ENCODE measurements at places on chromosomes 5 and 9.

DNA sequence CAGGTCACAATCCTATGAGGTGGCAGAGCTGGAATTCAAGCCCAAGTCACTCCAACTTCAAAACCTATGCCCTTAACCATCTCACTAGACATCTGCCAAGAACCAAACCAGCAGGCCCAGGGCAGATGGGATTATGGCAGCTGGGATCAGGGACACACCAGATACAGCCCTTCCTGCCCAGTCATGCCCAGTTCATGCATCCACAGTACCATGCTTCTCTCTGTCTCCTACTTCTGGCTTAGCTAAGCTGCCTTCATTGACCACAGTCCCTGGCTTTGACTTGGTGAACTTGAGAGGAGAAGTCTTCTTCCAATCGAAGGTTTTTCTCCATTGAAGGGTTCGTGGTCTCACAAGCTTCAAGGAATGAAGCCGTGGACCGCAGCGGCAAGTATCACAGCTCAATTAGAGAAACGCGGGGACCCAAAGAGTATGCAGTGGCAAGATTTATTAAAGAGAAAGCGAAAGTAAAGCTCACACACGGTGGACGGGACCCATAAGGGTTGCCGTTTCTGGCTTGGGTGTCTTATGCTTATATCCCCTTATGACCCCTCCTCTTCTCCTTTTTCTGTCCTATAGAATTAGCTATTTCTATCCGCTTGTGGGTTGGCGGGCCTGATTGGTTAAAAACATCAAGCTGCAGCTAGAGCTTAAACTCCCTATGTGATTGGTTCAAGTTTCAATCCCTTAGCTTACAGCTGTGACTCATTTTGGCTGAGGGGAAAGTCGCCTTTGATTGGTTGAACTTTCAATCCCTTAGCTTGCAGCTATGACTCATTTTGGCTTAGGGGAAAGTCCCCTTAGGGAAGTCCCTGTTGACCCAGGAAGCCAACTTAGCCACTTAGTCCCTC lies 101.2 kb downstream of the TRIM36 start:
- DNase-seq = peak; percentile 51

GRCh38 chr9:81673310-81673709 lies 16.0 kb downstream of the TLE1 start:
- no peak for DNase-seq

GRCh38 chr5:79971156-79971555 lies 19.9 kb downstream of the MTX3 start:
- peak; percentile 21 for DNase-seq

GRCh38 chr9:98168941-98169488 lies 23.4 kb downstream of the CORO2A start:
- no peak for DNase-seq

DNA sequence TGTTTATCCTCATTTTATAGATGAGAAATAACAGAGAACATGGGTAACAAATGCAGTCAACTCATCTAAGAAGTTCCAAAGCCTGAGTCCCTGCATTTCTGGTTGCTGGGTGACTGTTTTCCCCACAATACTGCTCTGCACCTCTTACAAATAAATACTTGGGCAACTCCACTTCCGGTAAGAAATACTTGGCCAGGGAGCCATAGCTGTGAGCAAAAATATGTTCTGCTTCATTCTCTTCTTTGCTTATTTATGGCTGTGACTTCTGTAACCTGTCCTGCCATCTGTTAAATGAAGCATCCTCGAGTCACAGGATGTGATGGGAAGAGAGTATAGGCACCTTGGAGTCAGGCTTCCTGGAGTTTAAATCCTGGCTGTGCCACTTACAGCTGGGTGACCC lies 49.9 kb downstream of the GDNF start:
- DNase-seq = no peak

GRCh38 chr5:11387382-11387781 lies 516.9 kb downstream of the CTNND2 start:
- DNase-seq = no peak

GRCh38 chr5:180291234-180291940 lies 496 bp downstream of the MAPK9 start:
- DNase-seq = no peak

GRCh38 chr9:89606624-89607311 lies 2.0 kb downstream of the GADD45G start:
- peak; percentile 48 for DNase-seq

DNA sequence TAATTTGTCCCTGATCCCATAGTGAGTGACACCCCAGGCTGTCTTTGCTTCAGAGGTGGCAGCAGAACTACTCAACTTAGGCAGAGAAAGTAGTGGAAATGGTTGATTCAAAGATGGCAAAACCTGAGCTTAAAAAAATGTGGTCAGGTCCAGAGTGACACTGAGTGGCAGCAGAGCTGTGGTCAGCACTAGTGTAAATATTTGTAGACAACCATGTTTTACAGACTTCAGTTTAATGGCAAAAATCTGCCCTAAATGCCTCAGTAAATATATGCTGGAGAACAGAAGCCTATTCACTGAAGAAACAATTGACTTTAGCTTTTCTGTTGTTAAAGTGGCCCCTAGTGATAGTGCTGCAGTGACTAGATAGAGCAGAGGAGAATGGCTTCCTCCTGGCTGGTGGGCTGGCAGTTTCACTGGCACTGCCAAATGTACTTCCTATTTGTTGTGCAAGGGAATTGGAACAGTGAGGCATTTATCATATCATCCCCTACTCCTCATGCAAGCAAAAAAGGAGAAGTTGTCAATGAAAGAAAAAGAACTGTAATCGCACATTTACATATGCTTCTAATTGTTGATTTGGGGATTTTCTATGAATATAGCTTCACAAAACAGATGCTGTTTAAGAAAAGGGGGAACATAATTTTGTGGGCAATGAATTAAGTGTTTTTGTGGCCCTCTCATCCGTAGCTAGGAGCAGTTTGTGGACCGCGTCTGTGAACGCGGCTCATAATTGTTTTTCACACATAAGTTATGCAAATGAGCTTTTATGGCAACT lies 12.0 kb downstream of the PBX3 start:
- DNase-seq = no peak

DNA sequence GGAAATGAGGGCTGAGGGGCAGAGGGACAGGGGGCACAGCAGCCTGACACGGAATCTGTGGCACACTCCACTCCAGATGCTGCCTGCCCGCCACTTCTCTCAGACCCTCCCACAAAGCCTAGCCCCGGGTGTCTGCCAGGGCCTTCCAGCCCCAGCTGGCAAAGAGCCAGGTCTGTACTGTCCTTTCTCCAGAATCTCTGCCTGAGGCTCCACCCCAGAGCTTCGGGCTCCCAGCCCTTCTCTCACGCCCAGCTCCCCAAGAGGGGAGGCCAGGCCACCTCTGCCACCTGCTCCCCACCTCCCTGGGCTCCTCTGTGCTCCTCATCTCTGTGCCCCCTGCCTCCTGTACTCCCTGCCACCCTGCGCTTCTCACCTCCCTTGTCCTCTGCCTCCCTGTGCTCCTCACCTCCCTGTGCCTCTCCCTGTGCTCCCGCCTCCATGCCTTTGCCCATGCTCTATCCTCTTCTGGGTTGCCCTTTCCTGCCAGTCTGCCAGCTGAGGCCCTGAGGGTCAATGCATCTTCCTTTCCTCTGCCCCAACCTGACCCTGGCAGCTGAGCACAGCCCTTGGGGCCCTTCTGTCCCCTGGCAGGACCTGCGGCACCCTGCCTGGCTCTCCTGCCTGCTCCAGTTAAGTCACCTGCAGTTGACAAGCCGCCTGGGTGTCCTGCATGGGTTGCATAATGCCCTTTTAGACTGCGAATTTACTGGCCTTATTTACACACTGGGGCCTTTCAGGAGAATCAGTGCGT lies 36.4 kb downstream of the RASGEF1C start:
- no peak for DNase-seq

DNA sequence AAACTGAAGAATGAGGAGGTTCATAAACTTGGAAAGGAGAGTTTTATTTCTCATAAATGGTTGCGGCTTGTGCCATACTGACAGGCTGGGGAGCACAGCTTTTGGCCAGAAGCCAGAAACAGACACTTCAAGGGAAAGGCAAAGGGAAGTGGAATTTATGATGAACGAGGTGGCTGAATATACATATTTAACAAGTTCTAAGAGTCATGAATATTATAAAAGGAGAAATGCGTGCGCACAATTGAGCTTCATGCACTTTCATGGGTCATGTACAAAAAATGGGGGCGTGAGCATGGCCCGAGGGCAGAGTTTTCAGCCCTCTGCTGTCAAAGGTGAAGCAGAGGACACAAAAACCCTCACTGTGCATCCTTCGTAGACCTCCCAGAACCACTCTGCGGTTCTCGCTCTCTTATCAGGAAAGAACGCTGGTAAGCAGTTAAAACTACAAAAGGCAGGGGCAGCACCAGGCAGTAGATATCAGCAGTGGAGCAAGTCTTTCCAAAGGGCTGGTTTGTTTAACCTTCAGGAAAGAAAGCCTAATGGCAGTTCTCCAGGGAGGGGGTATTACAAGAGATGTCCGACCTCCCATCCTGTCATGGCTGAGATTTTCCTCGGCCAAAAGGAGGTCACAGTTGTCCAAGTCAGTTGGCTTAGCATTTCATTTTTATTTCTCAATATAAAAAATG lies 29.0 kb downstream of the AUH start:
- DNase-seq = no peak

Measured in fibroblast of skin of scalp (primary cell).